ENCODE measurements at places on chromosomes 5 and 9.
A peak's percentile ranks its signal among the peaks of the same experiment; 100 is the strongest.

GRCh38 chr5:141373673-141374317 lies at the start of gene PCDHGA6:
Gene PCDHGA6, plus strand, starts transcription at chr5:141373891. Its CDS starts 193 bp downstream, at chr5:141374084.
- no peak for DNase-seq

- no peak for DNase-seq
Measured at GRCh38 chr5:118963169-118963568, 25.2 kb downstream of the DTWD2 start.

DNA sequence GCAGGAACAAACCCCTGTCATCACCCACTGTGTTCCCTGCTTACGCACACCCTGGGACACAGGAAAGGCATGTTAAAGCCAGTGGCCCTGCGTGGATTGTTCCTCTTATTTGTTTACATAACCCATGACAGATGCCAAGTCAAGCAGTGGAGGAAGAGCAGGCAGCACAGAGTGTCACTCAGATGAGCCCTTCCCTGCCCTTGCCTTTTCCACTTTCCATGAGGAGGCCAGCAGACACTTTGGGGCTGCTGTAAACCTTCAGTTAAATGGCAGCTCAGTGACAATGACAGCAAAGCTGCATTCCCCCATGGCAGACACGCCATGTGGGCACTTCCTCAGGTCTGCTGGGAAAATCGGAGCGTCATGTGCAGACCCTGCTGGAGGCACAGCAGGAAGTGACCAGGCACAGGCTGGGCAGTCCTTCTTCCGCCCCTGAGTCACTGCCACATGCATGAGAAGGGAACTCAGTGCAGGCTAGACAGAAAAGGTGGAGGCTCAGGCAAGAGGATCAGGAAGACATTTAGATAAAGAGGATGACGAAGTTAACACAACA lies 216.8 kb upstream of the PIK3R1 start:
- DNase-seq: no peak

DNA sequence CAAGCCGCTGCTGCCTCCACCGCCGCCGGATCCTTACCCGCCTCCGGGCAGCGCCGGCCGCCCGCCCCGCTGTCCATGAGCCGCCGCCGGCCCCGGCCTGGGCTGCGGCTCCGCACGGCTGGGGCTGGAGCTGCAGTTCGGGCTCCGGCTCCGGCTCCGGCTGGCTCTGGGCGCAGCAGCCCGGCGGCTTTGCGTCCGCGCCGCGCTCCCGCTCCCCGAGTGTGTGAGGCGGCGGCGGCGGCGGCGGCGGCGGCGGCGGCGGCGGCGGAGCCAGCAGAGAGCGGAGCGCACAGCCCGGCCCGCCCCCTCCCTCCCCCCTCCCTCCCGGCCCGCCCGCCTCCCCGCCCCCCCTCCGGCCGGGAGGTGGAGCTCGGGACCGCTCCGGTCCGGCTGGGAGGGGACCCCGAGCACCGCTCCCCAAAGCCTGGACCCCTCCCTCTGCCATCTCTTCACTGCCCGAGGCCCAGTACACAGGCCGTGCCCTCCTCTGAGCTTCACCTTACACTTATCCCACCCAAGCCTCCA lies at the start of gene PCDH1:
TSS of gene PCDH1 (minus strand) at position 225 of the 525 bp plus-strand sequence. CDS start at position 77, 148 bp downstream.
- DNase-seq: peak; percentile 30

DNA sequence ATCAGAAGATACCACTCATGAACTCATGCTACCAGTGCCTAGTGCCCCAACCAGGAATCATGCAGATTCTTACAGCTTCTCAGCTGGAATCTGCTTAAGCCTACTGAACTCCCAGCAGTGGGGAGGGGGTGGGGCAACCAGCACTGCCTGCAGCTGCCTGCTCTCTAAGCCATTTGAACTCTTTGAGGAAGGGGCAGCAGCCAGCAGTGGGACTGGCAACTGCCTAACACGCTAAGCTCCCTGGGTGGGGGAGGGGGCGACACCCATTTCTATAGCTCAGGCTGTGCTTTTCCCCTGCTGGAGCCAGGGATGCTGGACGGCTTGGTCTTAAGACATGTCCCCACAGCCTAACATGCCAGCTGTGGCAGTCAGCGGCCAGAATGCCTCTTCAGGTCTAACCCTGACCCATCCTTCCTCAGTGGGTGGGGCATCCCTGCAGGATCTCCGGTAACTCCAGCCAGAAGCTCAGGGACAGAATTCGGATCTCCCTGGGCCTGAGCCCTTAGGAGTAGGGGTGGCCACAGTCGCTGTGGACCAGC lies 889.7 kb downstream of the CDH9 start:
- DNase-seq: no peak

DNA sequence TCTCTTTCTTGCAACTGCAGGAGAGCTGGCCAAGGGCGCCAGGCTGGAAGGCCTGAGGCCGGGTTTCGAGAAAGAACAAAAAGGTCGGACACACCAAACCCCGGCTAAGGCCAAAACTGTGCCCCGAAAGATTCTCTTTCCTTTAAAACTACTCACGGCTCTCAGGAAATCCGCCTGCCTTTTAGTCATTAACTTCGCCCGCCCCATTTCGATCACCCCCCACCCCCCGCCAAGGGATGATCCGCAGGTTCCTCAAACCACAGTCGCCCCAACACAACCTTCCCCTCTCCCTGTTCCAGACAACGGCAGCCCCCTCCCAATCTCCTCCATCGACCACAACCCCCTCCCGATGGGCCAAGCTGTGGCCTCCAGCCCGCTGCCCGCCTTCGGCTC lies 536 bp downstream of the FEM1C start:
- DNase-seq: no peak

DNA sequence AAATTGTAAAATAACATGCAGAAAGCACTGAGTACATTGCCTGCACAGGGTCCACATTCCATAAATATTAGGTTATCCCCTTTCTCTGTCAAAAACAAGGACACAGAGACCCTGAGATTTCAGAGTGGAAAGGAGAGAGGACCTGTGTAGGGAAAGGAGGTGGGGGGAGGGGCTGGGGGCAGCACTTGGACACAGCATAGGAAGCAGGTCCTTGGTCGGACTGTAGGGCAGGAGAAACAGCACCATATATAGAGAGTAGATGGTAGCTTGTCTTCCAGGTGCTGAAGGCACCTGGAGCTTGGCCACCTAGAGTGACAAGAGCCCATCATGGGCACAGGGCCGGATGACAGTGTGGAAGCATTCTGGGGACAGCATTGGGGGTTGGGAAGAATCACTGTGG lies 2.4 kb downstream of the TPM2 start:
- no peak for DNase-seq

- no peak for DNase-seq
Measured at GRCh38 chr5:149414405-149415065, 35.4 kb upstream of the IL17B start.

GRCh38 chr9:136137321-136138265 lies 18.9 kb upstream of the TMEM250 start:
- no peak for DNase-seq

GRCh38 chr5:105506692-105507277 lies 1944.2 kb upstream of the NUDT12 start:
- DNase-seq: no peak

GRCh38 chr9:6525326-6526045 lies 112.5 kb downstream of the UHRF2 start:
- no peak for DNase-seq

- DNase-seq: peak; percentile 10
Measured at GRCh38 chr9:21096172-21096900, 18.6 kb upstream of the IFNB1 start.

GRCh38 chr9:6926436-6926835 lies 168.7 kb downstream of the KDM4C start:
- no peak for DNase-seq

GRCh38 chr5:149614034-149614907 lies 33.0 kb downstream of the ARHGEF37 start:
- no peak for DNase-seq

GRCh38 chr9:91496351-91496750 lies 72.7 kb upstream of the NFIL3 start:
- no peak for DNase-seq

GRCh38 chr9:34564617-34565016 lies 24.9 kb downstream of the CNTFR start:
- DNase-seq: no peak

- DNase-seq: no peak
Measured at GRCh38 chr5:83973925-83974815, 253.5 kb upstream of the HAPLN1 start.

GRCh38 chr5:66367814-66368541 lies 223.9 kb downstream of the SREK1 start:
- no peak for DNase-seq

- no peak for DNase-seq
Measured at GRCh38 chr9:26955222-26955903, 849 bp upstream of the IFT74 start.

DNA sequence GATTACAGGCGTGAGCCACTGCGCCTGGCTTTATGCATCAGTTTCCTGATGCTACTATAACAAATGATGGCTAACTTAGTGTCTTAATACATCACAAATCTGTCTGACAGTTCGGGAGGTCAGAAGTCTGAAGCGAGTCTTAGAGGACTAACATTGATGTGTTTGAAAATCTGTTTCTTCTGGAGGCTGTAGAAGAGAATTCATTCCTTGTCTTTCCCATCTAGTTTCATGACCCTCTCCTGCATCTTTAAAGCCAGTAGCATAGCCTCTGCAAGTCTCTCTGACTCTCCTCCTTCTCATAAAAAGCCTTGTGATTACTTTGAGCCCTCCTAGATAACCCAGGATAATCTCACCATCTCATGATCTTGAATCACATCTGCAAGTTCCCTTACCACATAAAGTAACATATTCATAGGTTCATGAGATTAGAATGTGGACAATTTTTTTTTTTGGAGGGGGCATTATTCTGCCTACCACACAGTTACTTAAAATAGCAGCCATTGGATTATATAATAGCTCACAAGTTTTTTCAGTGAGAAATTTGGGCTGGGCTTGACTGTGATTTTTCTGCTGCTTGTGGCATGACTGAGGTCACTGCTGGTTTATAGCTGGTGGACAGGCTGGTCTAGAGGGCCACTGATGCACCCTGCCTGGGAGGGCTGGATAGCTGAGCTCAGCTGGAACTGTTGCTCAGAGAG lies 134.8 kb downstream of the FBXL7 start:
- no peak for DNase-seq

- DNase-seq: no peak
Measured at GRCh38 chr9:20351715-20352114, 270.6 kb downstream of the MLLT3 start.

DNA sequence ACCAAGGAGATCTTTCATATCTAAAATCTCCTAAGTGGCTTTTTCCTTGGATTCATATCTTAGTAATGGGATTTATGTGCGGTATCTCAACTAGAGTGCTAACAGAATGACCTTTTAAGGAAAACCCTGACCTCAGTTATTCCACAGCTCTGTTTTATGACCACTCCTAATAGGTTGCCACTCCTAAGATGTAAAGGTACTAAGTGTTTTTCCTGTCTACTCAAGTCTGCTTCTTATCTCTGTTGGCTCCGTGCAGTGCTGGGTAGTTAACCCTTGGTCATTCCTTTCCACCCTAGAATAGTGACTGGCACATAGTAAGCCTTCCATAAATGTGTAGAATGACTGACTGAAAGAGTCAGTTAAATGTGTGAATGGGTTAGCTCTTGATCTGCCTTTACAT lies 161.4 kb downstream of the DOCK2 start:
- DNase-seq: no peak

GRCh38 chr9:124197177-124198095 lies 60.3 kb upstream of the NEK6 start:
- no peak for DNase-seq

GRCh38 chr5:106601620-106602019 lies 1069.1 kb downstream of the EFNA5 start:
- DNase-seq: no peak

DNA sequence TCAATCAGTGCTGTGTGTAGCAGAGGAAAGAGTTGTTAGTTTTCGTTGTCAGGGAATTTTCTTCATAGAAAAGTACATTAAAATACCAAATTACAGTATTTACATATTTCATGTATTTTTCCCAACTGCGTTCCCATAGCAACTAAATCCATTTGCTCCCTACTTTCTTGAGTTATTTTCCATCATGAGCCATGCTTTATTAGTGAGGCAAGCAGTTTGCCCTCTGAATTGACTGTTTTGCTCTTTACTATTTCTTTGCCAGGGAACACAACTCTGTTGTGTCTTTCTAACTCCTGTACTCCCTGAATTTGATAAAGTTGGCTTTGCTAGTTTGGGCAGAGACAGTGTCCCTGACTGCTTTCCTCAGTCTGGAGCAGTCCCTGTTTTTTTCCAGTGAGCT lies 276.2 kb upstream of the SLC30A5 start:
- no peak for DNase-seq

DNA sequence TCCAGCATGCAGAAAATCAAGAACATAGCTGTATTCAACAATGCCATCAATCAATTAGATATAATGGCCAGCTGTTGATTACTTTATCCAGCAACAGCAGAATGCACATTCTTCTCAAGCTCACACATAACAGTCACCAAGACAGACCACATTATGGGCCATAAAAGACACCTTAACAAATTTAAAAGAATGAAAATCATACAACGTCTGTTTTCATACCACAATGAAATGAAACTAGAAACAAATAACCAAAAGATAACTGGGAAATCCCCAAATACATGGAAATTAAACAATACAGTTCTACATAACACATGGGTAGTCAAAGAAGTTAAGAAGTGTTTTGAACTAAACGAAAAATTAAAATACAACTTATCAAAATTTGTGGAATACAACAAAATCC lies 130.9 kb upstream of the GNA14 start:
- DNase-seq: no peak

DNA sequence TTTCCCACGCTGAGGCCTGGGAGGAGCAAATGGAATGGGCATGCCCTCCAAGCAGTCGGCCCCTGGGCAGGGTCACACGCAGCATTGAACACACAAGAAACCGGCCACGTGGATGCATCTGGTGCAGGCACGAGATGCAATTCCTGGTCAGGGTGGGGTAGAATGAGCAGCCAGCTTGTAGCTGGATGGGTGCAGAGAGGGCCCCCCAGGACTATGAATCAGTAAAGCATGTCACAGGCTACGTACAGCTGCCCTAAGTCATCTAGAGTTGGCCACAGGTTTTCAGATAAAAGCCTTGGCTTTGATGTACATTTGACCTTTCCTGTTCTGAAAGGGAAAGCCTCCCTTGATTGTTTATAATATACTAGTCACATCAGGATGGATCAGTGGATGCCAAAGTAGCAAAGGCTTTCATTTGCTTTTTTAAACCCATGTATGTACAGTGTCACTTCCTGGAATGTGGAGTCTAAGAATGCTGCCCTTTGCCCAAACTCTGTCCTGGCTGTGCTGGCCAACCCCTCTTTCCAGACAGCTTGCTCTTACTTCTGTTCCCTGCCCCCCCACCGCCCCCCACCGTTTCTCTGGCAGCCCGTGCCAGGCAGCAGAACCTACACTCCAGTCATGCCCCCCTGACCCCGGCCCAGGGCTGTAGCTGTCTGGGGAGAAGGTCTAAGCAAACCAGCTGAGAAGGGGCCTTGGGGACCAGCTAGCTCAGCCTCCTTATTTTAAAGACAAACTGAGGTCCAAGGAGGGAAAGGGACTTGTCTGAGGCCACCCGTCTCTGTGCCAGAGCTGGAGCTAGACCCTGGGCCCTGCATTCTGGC lies 169.2 kb downstream of the HSPA4 start:
- no peak for DNase-seq

- no peak for DNase-seq
Measured at GRCh38 chr9:127816362-127816725, 13.7 kb downstream of the FPGS start.

DNA sequence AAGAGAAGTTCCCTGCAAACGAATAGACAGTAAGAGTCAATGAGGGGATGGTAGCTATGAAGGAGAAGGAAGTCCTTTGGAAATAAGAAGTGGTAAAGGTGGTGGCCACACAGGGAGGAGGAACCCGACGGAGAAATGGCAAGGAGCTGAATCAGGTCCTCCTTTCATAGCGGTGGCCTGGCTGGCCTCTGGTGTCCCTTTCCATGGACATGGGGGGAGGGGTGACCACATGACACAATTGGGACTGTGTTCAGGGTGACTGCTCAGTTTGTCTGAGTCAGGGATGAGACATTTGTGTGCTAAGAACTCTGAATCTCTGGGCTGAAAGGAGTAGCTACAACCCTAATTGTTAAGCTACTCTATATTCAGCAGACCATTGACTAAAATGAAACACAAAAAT lies 28.7 kb upstream of the TIMD4 start:
- DNase-seq: no peak
